ENCODE measurements at places on chromosomes 4 and X.

DNA sequence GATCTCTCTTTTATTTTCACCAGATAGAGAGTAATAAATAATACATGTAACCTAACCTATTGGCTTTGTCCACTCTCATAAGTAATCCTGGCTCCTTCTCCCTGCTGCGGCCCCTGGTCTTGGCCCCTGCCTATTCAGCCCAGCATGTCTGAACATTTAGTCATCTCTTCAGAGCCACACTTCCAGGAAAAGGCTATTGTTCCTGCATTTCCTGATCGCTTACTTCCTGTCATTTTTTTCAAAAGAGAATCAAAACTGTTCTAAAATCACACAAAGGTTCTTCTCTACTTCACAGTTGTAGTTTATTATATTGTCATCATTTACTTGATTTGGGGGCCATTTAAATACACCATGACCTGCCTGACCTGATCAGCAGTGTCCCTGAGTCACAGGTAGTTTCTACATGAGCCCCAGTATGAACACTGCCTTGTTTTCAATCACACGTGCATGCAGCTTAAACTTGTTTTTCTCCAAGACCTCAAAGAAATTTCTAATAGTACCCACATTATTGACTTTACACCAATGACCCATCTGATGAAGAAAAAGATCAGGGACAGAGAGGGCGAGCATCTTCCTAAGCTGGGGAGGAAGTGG is 47.4 kb upstream of the KDR start:
- DNase-seq: no peak

DNA sequence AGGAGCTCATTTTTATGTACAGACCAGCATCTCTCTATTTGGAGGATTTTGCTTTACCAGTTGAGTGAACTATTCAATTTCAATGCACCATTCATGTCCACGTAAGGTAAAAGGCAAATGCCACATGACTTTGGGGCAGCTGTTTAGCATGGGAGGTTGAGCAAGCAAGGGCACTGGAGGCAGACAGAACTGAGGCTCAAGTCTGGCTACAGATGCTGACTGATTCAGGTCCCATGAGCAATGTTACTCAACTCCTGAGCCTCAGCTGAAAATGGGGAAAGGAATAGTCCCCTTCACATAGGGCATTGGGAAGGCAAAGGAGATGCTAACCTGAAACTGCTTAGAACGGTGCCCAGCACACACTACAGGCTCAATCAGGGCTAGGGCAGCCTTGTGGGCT is 93.0 kb upstream of the MTM1 start:
- DNase-seq: no peak

DNA sequence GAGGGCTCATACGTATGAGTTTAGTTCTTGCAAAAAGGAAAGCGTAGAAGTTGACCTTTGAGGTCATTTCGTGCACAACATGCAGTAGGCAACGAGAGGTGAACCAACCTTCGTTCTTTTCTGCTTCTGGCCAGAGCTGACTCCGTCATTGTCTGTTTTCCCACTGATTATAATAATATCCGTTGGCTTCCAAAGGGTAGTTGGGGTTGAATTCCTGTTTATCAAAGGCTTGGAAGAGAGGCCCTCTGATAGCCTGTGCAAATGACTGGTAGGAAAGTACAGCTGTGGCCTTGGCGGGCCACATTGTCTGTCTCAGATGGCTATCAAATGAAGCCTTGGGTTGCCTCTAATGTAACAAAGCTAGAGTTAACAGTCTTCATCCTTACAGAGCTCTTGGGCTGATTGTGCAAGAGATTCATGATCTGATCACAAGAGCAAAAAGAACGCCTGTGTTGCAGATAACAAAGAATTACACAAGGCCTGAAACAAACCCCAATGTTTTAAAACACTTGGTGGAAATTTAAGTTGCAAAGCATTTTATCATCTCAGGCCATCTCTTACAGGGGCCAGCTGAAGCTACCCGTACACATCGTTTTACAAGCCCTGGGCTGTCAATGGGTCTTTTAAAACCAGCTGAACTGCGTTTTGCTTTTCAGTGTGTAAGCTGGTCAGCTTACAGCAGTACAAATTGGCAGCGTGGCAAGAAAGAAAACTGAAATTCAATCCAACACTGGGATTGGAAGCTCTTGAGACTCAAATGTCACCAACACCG is 46.1 kb upstream of the FAM9C start:
- no peak for DNase-seq

DNA sequence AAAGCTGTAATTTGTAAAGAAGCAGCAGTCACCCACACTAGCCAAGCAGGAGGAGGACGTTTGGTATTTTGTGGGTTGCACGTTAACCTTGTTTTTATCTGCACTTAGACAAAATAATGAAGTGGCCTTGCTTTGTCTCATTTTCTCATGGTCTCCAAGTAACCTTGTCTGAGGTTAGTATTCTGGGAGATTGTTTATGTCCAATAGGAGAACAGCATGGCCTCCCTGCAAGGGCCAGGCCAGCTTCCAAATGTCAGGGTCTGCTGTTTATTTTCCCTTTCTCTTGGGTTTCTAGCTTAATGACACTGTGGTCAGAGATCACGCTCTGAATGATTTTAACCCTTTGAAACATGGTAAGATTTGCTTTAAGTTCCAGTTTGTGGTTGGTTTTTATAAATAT is 29.9 kb downstream of the PNMA6E start:
- no peak for DNase-seq

DNA sequence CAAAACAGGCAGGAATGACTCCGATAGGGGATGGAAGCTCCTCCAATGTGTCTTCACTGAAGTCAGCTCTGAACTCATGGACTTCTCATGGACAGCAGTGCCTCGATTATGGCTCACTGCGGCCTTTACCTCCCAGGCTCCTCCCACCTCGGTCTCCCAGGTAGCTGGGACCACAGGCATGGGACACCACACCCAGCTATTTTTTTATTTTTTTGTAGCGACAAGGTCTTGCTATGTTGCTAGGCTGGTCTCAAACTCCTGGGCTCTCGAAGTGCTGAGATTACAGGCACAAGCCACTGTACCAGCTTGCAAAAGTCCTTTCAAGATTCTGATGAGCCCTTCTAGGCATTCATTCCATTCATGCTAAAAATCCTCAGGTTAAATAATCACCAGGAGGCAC is 181.5 kb downstream of the NSUN7 start:
- no peak for DNase-seq

GRCh38 chrX:437661-438390 is 51.1 kb upstream of the PPP2R3B start:
- DNase-seq: no peak

DNA sequence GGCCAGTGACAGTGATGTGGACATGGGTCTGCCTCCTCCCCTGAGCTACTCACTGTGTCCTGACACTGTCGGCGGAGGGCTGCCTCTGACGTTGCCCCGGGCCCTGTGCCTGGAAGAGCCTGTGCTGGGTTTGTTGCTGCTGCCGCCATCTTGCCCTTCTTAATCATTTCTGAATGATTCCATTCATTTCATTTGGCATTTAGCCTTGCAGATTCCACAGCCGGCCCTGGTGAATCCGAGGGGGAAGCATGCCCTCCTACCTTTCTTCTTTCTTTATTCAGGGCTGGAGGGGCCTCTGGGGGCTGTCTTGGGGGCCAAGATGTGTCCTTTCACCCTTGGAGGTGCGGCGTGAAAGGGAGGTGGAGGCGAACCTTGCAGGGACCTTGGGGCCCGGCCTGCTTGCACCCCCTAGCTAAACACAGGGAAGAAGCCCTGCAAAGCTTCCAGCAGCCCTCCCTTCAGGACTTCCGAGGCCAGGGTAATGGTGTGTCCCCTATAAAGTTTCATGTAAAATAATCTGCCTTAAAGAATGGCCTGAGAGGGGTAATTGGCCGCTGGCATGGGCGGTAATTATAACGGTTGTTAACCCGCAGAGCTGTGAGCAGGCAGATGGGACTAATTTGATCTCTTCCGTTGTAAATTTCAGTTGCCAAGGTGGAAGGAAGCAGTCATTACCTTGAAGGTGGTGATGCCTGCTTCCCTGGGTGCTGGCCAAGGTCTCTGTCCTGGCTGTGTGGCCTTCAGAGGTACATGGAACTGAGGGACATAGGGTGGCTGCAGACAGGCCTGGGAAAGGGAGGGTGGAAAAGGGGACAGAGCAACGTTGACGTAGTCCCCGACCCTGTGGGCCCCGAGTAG is 92.3 kb downstream of the PSAPL1 start:
- DNase-seq: no peak

GRCh38 chrX:8939322-8939721 is 94.6 kb downstream of the FAM9B start:
- DNase-seq: no peak

DNA sequence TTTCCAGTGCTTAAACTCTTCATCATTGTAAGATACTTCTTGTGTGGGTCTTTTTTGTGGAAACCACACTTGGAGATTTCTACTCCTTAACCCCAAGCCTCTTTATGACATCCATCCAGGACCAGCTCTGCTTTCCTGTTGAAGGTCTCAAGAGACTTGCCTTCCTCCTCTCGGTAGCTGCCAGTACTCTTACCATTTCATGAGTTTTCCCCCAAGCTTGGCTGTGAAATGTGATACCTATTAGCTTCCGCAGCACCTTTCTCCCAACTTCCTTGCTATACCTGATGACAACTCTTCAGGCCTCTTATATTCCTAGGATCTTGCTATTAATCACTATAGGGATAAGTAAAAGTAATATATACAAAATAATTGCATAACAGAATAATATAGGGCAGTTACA is 1.9 kb upstream of the DCK start:
- DNase-seq: no peak

Measured in germinal center (tissue), 1 donor.